ENCODE measurements at places on chromosomes 4 and X.

GRCh38 chr4:88017516-88018297 is 10.3 kb downstream of the PKD2 start:
- DNase-seq = no peak

DNA sequence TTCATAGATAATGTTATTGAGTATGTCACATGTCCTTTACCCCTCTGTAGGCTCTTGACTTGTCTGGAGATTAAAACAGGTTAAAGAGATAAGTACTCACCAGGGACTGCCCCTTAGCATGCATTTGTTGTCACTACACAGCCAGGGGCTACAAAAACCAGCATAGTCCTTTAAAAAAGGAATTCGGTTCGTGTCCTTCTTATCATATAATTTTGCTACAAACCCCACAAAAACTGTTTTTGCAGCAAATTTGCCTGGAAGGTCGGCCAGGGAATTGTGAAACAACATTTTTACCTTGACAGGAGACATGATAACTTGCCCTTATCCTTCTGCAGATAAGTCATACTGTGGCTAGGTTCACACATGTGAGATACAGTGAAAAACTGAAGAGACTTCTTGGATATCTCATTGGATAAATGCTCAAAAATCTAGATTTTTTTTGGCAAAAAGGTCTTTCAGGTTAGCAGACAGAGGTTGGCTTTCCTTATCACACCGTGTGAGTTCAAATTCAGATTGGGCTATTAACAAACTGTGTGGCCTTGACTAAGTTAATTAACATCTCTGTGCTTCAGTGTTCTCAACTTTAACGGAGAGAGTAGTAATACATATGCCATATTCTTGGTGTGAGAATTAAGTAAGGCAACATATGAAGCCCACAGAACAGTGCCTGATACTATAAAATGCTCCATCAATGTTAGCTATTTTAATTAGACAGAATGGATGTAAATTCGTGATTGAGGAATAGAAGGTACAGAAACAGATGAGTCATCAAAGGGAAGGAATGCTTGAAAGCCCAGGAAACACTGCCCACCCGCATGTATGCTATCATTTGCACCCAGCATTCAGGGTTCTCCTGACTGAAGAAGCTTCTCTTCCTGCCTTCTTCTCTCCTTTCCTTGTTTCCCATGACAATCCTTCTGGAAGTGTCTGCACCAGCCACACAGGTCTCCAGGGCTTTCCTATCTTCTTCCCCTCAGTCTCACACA is 30.0 kb downstream of the FAM9C start:
- DNase-seq = no peak

DNA sequence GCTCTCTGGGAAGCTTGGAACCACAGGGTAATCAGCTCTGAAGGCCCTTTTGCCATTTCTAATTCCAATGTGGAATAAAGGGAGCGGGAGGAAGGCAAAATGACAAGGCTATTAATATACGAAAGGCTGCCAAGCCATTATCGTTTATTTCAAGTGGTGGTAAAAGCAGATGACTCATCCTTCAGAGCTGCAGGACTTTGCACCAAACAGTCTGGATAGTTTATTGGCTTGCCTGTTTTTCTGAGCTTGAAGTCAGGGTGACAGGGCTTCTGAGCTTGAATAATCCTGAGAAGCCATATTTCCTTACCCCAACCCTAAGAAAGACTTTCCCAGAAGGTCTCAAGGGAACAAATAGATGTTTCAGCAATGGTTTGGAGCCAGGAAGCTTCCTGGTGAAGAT is 7.7 kb upstream of the GABRE start:
- no peak for DNase-seq

DNA sequence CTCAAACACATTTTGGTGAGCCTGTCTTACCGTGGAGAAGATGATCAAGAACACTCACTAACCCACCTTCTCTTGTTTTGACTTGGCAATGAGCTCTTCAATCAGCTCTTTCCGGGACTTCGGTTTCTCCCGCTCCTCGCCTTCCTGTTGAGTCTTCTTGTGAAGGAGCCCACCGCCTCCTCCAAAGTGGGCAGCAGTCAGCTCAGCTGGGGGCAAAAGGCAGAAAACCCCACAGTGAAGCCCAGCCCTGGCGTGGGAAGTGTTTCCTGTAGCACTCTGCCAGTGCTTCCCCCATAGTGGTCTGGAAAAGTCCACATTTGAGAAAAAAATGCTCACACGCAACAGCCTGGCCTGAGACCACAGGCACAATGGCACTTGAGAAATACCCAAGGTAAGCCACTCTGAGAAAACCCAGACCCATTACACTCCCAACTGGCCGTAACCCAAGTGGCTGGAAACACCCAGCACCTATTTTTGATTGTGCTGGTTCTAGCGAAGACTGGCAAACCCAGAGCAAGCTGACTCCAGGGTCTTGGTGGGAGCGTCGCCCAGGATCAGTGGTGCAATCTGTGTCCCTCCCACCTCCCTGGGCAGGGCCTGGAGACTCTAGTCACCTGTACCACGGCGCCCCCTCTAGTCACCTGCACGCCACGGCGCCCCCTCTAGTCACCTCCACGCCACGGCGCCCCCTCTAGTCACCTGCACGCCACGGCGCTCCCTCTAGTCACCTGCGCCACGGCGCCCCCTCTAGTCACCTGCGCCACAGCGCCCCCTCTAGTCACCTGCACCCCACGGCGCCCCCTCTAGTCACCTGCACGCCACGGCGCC is 8.6 kb downstream of the NOP14 start:
- peak; percentile 62 for DNase-seq

GRCh38 chrX:24610516-24610915 is 36.6 kb downstream of the PCYT1B start:
- DNase-seq = no peak

- DNase-seq = no peak
These were observed 351.4 kb downstream of the KLHL13 start for GRCh38 chrX:117765211-117765610.

GRCh38 chrX:29890004-29890403 is 325.4 kb upstream of the MAGEB2 start:
- no peak for DNase-seq

- no peak for DNase-seq
These were observed 204.0 kb upstream of the PUDP start for GRCh38 chrX:7351926-7352325.
